ENCODE measurements at places on chromosomes 6 and 20. TPM values are rescaled to one million over a fixed set of nuclear protein-coding genes. Genes with fewer than 3 reads are reported as not detected.

DNA sequence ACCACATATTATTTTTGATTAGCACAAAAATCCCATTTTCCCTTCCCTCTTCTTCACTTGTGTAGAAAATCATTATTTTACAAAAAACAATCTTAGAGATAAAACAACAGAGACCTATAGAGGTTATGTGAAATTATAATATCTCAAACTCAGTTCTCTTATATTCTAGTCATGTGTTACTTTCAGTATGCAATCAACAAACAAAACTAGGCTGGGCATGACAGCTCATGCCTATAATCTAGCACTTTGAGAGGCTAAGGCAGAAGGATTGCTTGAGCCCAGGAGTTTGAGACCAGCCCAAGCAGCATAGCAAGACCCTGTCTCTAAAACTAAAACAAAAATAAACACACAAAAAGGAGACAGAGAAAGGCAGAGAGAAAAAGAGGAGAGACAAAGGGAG is 211.4 kb upstream of the SGK1 start:
- DNase-seq: no peak

- no peak for DNase-seq
Measured at GRCh38 chr6:73888050-73888449, 192.0 kb downstream of the CD109 start.

DNA sequence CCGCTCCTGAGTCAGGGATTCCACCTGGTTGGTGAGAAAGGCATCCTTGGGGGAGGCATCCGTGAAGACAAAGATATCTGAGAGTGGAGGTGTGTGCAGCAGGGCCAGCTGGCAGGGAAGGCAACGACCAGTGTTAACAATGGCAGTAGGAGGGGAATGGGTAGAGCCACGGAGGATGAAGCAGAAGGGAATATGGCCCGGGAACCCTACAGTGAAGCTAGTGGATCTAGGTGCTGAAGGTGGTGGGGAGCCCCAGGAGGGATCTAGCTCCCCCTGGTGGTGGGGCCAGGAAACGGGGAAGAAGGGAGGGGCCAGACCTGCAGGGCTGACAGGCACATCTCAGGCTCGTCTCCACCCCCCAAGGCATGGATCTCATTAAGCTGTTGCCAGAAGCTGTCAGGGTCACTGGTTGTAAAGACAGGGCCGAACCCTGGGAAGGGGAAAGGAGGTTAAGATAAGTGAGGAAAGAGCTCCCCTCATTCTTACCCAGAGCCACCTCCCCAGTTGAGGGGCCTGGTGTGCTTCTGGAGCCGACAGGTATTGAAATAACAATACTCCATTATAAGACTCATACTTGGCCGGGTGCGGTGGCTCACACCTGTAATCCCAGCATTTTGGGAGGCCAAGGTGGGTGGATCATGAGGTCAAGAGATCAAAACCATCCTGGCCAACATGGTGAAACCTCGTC is 7.3 kb downstream of the VWA7 start:
- no peak for DNase-seq

DNA sequence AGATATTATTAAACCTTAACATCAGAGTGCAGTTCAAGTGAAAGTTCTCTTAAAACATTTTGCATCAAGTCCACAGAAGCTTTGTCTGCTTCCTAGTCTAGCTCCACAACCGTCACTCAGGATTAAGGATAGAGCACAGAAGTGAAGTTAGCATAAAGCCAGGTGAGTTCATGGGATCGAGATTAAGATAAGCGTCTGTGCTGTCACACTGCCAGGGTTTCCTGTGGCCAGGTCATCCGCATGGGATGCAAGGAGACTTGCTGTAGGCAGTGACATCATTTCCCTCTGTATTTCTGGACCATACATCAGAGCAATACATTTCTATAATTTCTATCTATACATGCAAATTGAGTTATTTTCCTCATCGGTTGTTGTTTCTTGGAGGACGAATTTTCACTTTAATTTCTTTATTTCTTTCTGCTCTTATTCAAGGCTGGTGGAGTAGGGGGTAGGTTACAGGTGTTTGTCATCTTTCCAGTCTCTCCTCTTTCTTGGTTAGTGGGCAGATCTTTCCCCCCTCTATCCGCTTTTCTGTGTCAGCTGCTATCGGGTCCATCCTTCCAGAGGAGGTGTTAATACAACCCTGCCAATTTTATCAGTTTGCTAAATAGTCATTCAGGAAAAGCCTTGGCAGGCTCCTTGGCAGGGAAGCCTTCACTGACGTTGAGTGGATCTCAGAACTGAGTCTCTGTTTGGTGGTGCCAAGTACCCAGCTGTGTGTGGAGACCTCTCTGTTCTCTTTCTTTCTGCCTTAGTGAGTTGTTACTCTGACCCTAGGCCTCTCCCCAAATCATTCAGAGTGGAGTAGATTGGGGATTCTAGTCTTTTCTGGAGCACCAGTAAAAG is 307.6 kb upstream of the MAP3K7 start:
- no peak for DNase-seq

GRCh38 chr6:10081957-10082356 is 332.9 kb downstream of the TFAP2A start:
- DNase-seq: no peak

GRCh38 chr20:2691663-2692035 is 931 bp upstream of the EBF4 start:
- no peak for DNase-seq

DNA sequence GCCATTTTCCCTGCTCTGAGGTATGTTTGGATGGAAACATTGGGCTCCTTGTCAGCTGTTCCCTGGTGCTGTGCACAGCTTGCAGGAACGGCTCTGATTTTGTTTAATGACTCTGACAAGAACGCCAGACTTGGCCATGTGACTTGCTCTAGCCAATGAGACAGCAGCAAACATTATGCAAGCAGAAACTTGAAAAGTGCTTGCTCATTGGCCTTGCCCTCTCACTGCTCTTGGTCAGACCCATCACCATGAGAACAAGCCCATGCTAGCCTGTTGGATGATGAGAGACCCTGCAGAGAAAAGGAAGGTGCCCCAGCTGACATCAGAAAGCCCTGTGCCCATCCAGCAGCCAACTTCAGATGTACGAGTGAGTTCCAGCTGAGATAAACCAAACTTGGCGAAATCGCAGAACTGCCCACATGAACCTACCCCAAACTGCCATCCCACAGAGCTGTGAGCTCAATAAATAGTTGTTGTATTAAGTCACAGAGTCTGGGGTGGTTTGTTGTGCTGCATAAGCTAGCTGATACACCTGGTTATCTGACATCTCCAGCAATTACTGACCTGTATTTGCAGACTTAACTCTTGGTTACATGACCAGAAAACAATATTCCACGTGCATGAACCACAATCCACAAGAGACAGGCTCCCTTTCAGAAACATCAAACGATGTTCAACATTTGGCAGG is 96.9 kb downstream of the JPH2 start:
- DNase-seq: no peak

- no peak for DNase-seq
Measured at GRCh38 chr20:54456961-54457360, 18.4 kb upstream of the DOK5 start.

DNA sequence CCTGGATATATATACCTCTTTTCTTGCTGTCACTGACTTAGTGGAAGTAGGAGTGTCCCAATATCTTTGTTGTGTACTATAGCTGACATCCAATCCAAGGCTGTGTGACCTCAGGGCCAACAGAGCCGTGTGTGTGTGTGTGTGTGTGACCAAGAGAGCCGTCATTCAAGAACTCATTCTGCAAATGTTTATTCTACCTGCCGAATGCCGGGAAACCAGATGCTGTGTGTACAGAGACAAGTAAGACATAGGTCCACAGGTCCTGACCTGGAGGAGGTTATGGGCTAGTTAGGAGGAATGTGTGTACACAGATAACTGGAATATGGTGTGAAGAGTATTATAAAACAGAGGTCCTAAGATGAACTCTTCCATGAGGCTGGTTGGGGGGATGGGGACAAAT is 190.0 kb downstream of the DHX35 start:
- no peak for DNase-seq

NTSR1 gene
- 0.10 TPM for polyA plus RNA-seq

CCM2L gene
- polyA plus RNA-seq: 5.4 TPM

GHRH gene
- not detected for polyA plus RNA-seq

VGLL2 gene
- polyA plus RNA-seq: 93.8 TPM

TRIM10 gene
- 0.48 TPM for polyA plus RNA-seq

DNA sequence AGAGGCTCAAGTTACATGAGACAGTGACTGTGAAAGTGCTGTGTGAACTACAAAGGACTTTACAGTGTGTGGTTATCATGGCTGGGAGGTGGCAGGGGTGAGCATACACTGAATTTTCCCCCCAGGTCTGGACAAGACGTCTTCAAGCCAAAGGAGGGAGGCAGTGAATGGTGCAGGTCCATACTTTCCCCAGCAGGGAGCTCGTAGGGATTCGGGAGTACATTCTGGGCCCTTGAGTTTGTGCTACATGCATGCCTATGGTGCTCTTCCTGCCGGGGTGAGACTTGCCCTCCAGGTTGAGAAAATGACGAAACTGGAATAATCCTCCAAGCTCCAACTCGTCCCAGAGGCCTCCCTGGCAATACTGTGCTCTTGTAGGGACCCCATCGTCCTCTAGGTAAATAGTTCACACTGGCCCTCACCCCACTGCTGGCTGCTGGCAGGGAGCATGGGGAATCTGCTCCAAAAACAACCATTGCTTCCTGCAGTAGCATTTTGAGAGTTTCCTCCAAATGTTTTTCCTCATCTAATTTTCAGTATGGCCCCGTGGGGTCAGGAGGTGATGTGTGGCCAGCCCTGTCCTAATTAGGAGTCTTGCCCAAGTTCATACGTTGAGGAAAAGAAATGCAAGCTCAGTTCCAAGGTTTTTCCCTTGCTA is 57.6 kb downstream of the ZNF831 start:
- no peak for DNase-seq

DNA sequence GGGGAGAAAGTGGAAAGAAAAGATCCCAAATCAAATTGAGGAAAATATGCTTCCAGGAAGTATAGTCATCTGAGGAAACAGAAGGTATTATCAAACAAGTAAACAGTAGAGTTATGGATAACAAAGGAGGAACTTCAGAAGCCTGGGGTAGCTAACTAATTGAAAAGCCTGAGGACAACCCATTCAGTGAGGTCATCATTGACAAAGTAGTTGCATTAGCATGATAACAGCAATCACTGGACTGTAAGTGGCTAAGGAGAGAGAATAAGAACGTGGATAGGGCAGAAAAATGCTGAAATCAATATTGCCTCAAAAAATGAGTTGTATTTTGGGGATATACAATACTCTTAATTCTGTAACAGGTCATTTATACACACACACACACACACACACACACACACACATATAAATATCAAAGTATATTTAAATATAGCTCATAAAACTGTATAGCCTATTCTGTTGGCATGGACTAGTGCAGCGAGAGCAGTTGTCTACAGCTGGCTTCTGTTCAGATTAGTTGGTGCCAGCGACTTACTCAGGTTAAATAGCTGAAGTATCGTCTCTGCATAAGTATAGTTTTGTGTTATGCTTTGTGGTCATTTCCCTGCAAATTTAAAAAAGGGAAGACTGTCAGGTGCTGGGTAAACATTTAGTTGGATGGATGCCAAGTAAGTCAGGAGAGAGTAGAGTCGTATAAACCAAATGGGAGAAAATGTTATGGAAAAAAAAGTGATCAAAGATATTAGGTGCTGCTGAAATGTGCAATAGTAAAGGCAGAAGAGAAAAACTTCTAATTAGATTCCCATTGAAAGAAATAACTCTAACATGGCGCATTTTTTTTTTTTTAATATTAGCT is 33.8 kb upstream of the CTAGE9 start:
- DNase-seq: no peak

CLVS2 gene
- 0.34 TPM for polyA plus RNA-seq

RBPJL gene
- polyA plus RNA-seq: not detected

GRCh38 chr6:70222439-70222749 is 80.5 kb downstream of the COL9A1 start:
- DNase-seq: no peak

DNA sequence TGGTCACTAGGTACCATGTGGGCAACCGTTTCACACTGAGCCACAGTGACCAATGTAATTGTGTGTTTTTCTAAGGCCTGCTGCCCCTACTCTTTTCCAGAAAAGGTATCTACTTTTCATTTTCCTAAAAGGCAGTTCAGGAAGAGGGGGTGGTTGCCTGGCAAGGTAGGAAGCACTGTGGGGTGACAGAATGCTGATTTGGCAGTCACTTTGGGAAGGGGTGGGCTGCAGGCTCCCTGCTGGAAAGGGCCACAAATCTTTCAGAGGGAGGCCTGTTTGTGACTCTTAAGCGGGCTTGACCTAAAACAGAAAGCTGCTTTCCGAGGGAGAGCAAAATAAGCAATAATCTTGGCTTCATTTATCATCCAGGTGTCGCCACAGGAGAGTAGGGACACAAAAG is 5.2 kb upstream of the NNAT start:
- no peak for DNase-seq

DNA sequence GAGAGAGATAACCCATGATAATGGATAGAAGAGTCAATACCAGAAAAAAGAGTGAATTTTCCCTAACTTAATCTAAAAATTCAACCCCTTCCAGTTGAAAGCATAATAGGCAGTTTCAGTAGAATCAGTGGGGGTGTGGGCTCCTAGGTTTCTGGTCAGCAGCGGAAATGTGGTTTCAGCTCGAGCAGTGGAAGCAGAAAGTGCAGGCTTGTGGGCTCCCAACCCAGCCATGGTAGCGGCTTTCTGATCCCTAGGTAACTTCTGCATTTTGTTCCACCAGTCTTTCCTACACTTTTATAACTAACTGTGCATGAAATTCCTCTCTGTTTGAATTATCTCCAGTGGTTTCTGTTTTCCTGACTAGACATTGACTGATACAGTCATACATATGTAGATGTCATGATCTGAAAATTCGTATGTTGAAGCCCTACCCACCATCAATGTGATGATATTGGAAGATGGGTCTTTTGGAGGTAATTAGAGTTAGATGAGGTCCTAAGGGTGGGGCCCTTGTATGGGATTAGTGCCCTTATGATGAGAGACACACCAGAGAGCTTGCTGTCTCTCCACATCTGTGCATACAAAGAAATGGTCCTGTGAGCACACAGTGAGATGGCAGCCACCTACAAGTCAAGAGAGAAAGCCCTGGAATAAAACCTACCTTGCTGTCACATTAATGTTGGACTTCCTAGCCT is 6.5 kb upstream of the DDO start:
- DNase-seq: no peak

GRCh38 chr6:153003366-153003690 is 819 bp upstream of the MTRF1L start:
- DNase-seq: no peak

DNA sequence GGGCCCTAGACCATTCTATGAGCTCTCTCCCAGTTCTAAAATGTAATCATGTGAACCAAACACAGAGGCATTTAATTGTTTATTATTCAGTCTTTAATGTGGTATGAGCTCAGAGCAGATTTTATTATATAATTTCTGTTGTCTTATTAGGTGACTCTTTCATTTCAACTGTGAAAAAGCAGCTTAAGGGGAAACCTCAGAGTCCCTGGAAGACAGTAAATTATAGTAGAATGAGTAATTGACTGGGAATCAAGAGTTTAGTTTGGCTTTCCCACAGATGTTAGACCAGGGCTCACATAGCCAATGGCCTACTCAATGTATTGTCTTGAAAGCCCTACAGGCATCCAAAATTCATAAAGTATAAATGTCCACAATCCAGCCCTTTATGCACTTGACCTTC is 390.4 kb upstream of the SLC35B3 start:
- no peak for DNase-seq

OR2H2 gene
- polyA plus RNA-seq: 0.15 TPM

- DNase-seq: no peak
Measured at GRCh38 chr6:113031591-113032238, 684.6 kb downstream of the RFPL4B start.

OPN5 gene
- polyA plus RNA-seq: 0.15 TPM

Data from forelimb muscle (tissue), 1 donor.